Uterus (tissue), 4 donors: ENCODE measurements at places on chromosomes 7 and 10.

DNA sequence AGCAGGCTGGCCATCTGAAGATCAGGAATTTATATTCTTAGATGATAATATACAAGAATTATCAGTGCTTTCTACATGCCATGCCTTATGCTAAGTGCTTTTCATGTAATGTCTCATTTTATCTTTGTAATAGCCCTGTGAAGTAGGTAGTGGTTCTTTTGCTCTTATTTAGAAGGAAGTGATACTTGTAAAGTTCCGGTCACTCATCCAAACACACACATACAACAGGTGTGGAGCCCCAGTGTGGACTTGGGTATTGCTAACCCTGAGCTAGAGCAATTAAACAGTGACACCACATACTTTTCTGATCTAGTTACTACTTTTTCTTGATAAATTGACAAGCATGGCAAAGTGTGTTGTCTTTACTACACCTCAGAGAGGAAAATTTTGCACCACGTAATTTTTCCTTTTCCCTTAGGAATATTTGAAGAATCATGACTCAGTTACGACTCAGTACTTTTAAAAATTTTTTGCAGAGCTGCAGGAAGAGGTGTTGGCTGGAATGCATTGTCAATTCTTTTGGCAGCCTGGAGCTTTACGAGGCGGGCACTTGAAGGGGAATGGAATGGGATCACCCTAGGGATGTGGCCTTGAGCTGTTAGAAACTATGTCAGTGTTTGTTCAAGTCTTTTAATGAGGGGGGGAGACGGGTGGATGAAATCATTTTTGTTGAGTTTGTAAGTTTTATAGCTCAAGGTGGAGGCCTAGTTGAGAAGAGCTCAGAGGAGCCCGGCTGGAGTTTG lies 212.5 kb upstream of the CELF2 start:
- DNase-seq = no peak

DNA sequence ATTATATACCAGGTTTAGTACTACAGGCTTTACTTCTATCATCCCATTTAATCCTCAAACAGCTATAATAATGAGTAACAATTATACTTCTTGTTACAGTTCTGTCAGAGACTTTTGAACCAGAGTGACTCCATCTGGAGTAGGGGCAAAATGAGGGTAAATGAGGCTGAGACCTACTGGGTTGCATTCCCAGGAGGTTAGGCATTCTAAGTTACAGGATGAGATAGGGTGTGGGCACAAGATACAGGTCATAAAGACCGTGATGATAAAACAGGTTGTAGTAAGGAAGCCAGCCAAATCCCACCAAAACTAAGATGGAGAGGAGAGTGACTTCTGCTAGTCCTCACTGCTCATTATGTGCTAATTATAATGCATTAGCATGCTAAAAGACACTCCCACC lies 3.9 kb downstream of the YME1L1 start:
- DNase-seq = no peak

GRCh38 chr7:13181216-13181615 lies 493.8 kb downstream of the ARL4A start:
- no peak for DNase-seq

DNA sequence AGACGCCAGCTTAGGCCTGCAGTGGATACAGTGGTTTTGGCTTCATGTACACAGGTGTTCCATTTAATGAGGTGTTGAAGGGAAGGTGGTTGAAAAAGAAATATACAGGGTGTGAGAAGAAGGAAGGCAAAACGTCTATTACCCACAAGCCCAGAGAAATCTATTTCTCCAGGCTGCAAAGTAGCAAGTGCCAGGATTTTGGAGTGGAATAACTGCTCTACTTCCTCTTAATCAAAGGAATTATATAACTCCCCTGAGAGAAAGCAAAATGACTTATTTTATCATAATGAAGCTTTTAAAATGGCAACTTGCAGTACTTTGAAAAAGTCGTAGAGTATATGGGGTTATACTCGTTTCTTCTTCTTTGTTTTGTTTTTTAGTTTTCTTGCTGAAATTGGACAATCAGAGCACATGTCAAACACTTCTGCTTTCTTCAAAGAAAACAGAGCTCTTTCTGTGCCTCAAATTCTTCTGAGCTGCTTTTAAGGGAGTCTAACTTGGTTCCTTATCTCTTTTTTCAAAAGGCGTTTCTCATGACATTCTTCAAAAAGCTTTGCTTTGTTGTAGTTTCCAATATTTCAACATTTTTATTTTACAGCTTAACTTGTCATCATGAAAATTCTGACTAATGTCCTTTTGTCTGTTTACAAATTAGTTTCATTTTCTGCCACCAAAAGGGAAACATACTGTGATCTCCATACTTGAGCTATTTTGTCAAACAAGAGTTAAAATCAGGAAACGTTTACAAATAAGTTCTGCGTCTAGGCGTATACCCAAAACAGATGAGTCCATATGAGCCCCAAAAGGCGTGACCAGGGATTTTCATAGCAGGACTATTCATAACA lies 289.7 kb downstream of the FRMD4A start:
- no peak for DNase-seq

- no peak for DNase-seq
Measured at GRCh38 chr7:127896659-127897058, 134.6 kb downstream of the LRRC4 start.

DNA sequence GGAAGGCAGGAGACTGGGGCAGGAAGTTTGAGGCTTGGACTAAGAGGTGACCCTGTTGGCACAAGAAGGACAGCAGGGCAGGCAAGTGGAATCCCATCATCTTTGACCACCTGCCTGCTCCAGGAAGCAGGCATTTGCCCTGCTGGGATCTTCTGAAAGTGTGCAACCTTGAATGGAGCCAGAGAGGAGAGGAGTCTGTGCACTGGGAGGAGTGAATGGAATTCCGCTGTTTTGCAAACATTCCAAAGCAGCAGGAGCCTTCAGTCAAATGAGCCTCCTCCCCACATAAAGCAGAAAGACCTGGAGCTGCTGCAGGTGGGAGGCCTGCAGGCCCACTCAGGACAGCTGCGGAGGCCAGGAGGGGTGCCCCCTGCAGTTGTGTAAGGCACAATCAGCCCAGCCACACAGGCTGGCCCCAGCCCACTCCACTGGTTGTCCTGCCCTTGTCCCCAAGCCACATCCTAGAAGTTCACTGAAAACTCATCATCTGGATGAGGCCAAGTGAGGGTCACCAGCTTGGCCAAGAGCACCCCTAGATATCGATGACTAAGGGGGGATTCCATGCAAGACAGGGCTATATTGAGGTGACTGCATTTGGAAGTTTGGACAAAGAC lies 249.5 kb downstream of the RPS24 start:
- no peak for DNase-seq

GRCh38 chr10:13536674-13537366 lies 8.0 kb upstream of the BEND7 start:
- DNase-seq = peak; percentile 21
